ENCODE measurements at places on chromosomes 13 and 19.

GRCh38 chr13:93145199-93145598, 81.4 kb upstream of the GPC6 start:
- DNase-seq, result no peak

GRCh38 chr13:100666124-100666523, 8.5 kb downstream of the TMTC4 start:
- DNase-seq, result no peak

DNA sequence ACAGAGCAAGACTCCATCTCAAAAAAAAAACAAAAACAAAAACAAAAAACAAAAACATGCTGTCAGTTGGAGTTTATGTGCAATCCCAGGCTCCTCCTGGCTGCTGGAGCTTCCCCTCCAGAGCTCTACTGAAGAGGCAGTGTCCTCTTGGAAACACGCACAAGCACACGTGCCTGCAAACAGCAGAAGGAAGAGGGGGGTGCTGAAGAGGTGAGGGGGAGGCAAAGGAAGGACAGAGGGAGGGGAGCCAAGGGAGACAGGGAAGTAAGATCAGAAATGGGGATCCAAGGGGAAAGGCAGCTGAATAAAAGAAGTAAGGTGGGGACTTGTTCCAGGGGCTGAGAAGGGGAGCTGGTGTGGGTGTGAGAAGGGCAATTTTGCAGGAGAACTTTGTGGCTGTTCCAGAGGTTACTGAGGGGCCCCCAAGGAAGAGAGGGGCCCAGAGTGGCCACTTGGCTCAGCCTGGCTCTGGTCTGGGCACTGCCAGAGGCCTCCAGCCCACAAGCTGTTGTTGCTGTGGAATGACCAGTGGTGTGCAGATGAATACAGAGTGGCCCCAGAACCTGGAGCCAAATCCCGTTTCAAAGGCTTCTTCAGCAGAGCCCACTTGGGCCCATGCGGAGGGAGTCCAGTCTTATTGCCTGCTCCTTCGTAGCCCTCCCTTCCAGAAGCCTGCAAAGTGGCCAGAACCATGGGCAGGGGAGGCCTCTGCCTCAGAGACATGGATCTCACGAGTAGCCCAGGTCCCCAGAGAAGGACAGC, 34.4 kb downstream of the LYL1 start:
- no peak for DNase-seq

GRCh38 chr19:41195675-41196497, 2.9 kb downstream of the CYP2S1 start:
- DNase-seq, result no peak

- no peak for DNase-seq
These were observed 43.9 kb downstream of the SIAH3 start for GRCh38 chr13:45807520-45808099.

- no peak for DNase-seq
These were observed 51.5 kb downstream of the KDM4B start for GRCh38 chr19:5020368-5020767.

GRCh38 chr13:40515702-40516101, 150.7 kb downstream of the FOXO1 start:
- no peak for DNase-seq

- no peak for DNase-seq
These were observed 6.8 kb upstream of the DGKH start for GRCh38 chr13:42041684-42042035.

DNA sequence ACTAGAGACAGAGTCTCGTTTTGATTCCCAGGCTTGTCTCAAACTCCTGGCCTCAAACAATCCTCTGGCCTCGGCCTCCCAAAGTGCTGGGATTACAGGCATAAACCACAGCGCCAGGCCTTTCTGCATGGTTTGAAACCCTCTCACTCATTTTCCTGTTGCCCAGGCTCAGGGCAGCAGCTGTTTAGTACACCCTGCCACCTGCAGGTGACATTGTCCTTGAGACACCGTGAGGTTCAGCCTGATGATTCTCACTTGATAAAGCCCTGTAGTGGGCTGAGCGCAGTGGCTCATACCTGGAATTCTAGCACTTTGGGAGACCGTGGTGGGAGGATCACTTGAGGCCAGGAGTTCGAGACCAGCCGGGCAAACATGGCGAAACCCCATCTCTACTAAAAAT, 12.5 kb downstream of the IL12RB1 start:
- no peak for DNase-seq

DNA sequence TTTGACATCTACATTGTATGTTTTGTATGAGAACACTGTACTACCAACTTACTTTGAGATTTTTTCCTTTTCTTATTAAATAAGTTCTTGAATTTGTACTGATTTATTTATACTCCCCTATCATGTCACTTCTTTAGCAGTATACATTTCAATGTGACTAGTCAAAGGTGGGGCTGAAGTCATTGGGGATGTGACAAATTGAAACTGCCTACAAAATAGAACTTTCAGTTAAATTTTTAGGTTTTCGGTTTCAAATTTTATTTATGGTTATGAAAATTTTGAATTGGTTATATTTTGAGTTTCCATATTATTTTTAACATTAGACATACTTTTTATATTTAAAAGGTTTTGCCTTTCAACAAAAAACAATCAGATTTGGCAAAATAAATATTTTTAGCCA, 221.6 kb downstream of the NBEA start:
- DNase-seq, result no peak
